ENCODE measurements at places on chromosomes 6 and 20. TPM values are rescaled to one million over a fixed set of nuclear protein-coding genes. Genes with fewer than 3 reads are reported as not detected.

The SLC17A9 gene
- 4.7 TPM for total RNA-seq

The TMEM200A gene
- 9.3 TPM for total RNA-seq

The C20orf141 gene
- total RNA-seq: not detected

The C6orf15 gene
- 4.7 TPM for total RNA-seq

The PRPH2 gene
- 2.8 TPM for total RNA-seq

The RAET1G gene
- 0.79 TPM for total RNA-seq
